ENCODE measurements at places on chromosomes 3 and 15. TPM values are rescaled to one million over a fixed set of nuclear protein-coding genes. Genes with fewer than 3 reads are reported as not detected.

The GAP43 gene
- total RNA-seq = not detected

The PARL gene
- total RNA-seq = 35.5 TPM

The CLDN18 gene
- total RNA-seq = 0.31 TPM

The SNX33 gene
- 33.7 TPM for total RNA-seq

The CCR9 gene
- total RNA-seq = 0.57 TPM

The CHRNA3 gene
- 0.43 TPM for total RNA-seq

The ADAMTS7 gene
- 9.4 TPM for total RNA-seq

The TF gene
- total RNA-seq = 1.1 TPM

The ZBED2 gene
- total RNA-seq = 0.11 TPM

The AGBL1 gene
- 0.07 TPM for total RNA-seq

The CAMK2N2 gene
- 39.3 TPM for total RNA-seq

The RTP3 gene
- total RNA-seq = not detected

The GOLGA6A gene
- not detected for total RNA-seq

The ELP6 gene
- total RNA-seq = 41.4 TPM

The CPLX3 gene
- total RNA-seq = 0.51 TPM

The LYZL4 gene
- not detected for total RNA-seq

The RFC4 gene
- total RNA-seq = 9.2 TPM

The CRTC3 gene
- 35.3 TPM for total RNA-seq

The KLHL40 gene
- 0.11 TPM for total RNA-seq

The NRROS gene
- total RNA-seq = 9.0 TPM

The CPN2 gene
- total RNA-seq = 1.4 TPM

The PLSCR5 gene
- total RNA-seq = not detected

The ARGFX gene
- not detected for total RNA-seq

The GOLGA6L9 gene
- 0.69 TPM for total RNA-seq

The KLF15 gene
- 12.8 TPM for total RNA-seq

The ANO10 gene
- total RNA-seq = 24.7 TPM

The SMCO1 gene
- total RNA-seq = not detected

The ALG1L2 gene
- total RNA-seq = not detected

The P2RY14 gene
- 0.41 TPM for total RNA-seq

The PPARG gene
- total RNA-seq = 10.6 TPM

The NDUFB4 gene
- total RNA-seq = 355 TPM

The TIGIT gene
- total RNA-seq = not detected

The ROPN1B gene
- 0.78 TPM for total RNA-seq

The CDHR4 gene
- 0.25 TPM for total RNA-seq

The ANKRD34C gene
- 0.14 TPM for total RNA-seq

The CHDH gene
- 5.2 TPM for total RNA-seq

The ADGRG7 gene
- not detected for total RNA-seq

The DUOX1 gene
- total RNA-seq = 55.7 TPM

The MKRN3 gene
- total RNA-seq = not detected

The RGMA gene
- total RNA-seq = 3.6 TPM

All from adrenal gland (tissue), 19 donors.